ENCODE measurements at places on chromosomes 16 and 17. TPM values are rescaled to one million over a fixed set of nuclear protein-coding genes. Genes with fewer than 3 reads are reported as not detected.
A peak's percentile ranks its signal among the peaks of the same experiment; 100 is the strongest.

Gene PRR11
- total RNA-seq = 13.0 TPM

Gene MYL4
- 0.10 TPM for total RNA-seq

DNA sequence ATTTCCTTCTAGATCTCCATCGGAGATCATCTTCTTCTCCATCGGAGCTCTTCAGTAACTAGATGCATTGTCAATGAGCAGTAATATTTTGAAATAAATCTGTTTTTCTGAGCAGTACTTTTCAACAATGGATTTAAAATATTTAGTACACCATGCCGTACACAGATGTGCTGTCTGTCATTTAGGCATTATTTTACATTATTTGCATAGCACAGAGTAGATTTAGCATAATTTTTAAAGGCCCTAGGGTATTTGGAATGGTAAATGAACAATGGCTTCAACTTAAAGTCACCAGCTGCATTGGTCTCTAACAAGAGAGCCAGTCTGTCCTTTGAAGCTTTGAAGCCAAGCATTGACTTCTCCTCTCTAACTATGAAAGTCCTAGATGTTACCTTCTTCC, 95.4 kb upstream of the ANKFN1 start:
- no peak for DNase-seq

DNA sequence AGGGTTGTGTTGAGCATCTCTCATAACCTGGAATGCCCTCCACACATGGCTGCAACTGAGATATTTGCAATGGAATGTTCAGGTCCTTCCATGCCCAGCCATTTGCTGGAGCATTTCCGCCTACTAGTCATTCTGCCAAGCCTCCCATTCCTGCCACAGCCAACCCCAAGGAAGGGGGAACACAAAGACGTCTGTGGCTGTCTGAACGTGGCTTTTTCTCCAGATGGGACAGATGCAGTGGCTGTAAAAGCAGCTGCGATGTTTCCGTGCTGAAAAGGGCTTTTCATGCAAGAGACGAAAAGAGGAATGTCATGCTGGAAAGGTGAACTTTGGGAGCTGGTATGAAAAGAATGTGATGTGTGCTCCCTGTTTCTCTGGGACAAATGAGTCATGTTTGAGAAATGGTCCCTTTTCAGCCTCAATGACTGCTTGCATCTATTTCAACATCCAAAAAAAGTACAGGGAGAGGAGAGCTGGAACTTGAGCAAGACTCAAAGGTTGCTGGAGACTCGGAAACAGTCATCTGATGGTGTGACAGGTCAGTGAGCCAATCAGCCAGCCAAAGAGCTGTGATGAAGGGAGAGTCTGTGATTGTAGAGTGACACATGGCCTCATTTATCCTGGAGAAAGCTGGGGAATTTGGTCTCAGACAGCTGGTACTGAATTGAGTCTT, 208.9 kb downstream of the SHISA9 start:
- DNase-seq = peak; percentile 68

DNA sequence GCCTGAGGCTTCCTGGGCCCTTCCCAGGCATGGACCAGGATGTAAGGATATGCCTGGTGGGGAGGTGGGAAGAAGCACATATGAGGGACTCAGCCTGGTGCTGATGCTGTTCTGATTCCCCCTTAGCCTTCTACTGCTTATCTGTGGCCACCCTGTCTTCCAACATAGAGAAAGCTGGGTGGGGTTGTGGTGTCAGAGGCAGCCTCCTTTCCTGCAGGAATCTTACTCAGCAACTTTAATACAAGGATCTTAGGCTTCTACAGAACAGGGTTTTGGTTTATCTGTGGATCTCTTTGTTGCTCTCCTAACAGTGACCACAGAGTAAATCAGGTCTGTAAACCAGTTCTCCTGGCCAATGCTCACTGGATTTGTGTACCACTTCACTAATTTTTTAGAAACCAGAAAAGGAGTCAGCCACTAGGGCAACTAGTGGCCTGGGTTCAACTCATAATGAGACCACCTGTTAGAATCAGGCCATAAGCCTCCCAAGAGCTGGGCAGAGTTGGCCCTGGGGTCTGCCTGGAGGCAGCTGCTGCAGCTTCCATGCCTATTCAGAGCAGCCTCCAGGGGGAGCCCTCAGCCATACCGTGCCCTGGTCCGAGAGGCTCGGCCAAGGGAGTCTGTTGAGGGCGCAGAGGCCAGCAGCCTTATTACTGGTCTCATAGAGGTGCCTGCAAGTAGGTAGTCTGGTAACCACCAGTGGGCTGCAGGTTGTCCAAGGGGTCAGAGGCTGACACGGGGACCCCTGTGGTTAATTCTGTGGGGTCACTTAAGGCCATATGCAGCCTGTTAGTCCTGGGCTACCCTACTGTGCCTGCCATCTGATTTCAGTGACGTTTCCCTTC, 7.1 kb downstream of the HAS3 start:
- peak; percentile 27 for DNase-seq

DNA sequence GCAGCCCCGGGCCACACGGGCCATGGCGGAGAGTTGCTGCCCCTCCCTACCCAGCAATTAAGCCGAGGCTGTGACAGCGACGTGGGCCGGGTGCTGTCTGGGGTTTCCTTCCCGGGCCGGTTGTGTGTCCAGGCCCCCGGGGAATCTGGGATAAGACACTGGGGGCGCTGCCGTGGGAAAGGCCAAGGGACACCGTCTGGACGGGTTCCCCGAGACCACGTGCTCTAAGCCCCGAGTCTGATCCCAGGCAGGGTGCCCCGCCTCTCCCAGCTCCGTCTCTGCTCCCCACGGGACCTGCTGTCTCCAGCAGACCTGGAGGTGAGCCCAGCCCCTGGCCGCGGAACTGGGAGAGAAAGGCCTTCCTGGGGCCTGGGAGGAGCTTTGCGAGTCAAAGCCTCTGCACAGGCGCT, 92.2 kb downstream of the IRX3 start:
- DNase-seq = no peak

DNA sequence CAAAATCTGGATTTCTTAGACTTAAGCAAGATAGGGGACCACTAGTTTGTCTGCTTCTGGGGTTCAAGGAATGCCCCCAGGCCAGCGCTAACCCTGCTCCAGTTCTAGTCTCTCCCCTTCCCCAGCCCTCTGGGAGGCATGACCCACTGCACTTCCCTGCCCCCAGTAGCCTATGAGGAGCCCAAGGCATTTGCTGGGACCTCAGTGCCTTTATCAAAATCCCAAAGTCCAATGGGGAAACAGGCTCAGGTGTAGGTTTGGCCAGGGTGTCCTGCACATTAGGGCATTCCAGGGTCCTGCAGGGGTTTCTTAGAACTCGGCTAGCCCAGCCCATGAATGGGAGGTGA, 1.2 kb downstream of the IL4R start:
- DNase-seq = no peak

DNA sequence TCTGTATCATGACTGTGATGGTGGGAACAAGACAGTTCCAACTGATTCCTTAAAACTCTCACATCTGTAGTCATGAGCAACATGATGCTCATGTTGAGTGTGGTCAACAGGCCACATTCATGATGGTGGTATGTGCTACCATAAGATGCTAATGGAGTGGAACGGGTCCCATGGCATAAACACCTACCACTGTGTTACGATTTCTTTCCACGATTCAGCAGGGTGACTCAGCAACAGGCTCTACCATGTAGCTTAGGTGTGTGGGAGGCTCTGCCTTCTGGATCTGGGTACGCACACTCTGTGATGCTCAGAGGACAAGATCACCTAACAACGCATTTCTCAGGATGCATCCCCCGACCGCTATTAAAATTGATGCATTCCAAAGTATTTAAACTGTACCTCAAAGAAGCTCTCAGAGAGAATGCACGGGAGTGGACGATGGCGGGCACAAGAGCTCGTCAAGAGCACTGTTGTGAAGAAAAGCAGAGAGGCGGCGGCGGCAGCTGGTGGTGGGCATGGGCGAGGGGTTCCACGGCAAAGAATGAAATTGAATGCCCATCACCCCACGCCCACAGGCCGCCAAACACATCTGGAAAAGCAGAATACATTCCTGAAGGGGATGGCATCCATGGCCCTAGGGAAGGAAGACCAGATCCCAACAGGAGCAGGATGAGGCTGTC, 133.3 kb downstream of the ZNF778 start:
- DNase-seq = no peak

GRCh38 chr16:58510097-58510775, 5.1 kb upstream of the SETD6 start:
- no peak for DNase-seq

- no peak for DNase-seq
Observed at GRCh38 chr16:10959161-10959560, 14.8 kb downstream of the CLEC16A start.

DNA sequence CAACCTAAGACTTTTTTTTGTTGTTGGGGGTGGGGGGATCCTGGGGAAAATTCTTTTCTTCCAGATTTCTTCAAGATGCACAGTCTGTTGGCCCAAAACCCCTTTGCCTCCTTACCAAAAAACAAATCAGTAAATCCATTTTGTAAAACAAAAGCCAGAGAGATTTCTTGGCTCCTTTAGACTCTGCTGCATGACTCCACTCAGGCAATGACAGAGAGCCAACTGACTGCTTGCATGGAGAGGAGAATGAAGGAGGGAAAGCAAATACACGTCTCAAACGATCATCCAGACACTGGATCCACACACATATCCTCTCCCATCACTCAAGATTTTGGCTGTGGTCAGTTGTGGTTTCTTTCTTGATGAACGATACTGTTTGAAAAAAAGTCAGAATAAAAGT, 13.8 kb downstream of the COPRS start:
- DNase-seq = no peak

DNA sequence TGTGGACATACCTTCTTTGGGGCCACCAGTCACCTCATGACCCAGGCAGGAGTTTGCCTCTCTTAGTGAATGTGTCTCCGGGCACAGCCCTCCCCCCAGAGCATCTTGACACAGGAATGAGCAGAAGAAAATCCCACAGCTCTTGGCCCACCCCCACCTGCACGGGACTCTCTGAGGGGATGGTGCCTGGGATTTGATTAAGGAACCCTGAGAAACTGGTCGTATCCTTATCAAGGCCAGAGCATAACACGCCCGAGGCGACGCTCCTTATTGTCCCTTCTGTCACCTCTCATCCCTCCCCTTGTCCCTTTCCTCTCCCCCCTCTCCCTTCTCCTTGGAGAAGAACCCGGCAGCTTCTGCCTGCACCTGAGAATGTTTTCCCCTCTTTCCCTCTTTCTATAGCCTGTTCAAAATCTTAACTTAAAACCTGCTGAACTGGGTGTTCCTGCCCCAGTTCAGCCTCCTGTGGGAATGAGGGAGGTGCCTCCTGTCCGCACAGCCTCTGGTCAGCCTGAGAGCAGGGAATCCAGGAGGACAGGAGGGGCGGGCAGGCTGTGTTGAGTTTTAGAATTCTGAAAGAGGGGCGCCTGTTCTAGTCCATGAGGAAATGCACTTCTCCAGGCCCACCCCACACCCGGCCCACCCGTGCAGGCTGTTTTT, 140.7 kb upstream of the PLCG2 start:
- no peak for DNase-seq

GRCh38 chr16:72897707-72898106, 150.2 kb downstream of the ZFHX3 start:
- no peak for DNase-seq

- DNase-seq = peak; percentile 30
Observed at GRCh38 chr17:13024526-13025257, 6.9 kb upstream of the ELAC2 start.
